Mesenchymal stem cell (in vitro differentiated cells and primary cell): ENCODE measurements at places on chromosomes 3 and 15.

DNA sequence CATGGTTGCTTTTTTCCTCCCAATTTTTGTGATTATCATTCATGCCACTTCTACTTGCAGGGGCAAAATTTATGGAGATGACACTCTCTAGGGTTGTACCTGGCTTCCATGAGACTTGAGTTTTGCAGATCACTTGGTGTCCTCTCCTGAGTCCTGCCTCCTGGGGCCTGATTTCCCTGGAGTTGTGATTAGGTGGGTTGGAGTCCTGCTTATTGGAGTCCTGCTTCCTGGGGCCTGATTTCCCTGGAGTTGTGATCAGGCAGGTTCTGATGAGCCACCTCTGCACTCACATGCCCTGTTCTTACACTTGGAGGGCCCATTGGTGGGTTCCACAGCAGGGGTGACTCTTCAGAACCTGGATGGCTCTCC, 102.0 kb downstream of the PDCD6IP start:
- DNase-seq, result no peak

DNA sequence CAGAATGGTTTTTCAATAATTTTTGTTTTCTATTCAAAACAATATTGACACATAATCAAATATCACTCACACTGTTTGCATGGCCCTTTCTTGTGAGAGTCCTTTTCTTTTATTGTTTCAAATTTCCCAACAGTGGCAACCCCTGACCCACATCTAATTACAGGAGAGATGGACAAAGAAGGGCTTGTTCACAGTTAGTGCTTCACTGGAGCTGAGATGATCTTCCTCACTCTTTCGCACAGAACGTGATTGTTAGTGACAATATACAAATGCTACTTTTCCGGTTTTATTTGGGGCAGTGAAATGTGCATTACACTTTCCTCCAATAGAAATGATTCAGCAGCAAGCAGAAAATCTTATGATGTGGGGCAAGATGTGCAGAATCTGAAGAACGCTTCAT, 38.6 kb upstream of the TTC14 start:
- no peak for DNase-seq

DNA sequence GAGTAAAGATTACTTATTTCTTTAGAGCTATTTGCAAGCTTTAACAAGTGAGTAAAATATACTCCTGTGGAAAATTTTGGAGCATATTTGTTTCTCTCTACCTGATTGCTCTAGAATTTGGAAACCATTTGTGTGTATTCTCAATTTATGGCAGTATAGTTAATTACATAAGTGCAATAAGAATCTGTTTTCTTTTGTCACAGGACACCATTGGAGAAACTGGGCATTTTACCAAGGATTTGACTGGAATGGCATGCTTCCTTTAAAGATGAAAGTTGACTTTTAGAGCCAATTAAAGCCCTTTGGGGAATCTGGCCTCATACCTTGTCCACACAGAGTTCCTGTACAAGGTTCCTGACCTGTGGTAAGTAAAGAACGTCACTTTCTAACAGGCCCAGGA, 38.4 kb downstream of the PAQR5 start:
- DNase-seq, result no peak

GRCh38 chr3:61983479-61983878, 389.9 kb downstream of the FEZF2 start:
- no peak for DNase-seq

GRCh38 chr15:66897971-66898370, 167.4 kb upstream of the SMAD3 start:
- no peak for DNase-seq

DNA sequence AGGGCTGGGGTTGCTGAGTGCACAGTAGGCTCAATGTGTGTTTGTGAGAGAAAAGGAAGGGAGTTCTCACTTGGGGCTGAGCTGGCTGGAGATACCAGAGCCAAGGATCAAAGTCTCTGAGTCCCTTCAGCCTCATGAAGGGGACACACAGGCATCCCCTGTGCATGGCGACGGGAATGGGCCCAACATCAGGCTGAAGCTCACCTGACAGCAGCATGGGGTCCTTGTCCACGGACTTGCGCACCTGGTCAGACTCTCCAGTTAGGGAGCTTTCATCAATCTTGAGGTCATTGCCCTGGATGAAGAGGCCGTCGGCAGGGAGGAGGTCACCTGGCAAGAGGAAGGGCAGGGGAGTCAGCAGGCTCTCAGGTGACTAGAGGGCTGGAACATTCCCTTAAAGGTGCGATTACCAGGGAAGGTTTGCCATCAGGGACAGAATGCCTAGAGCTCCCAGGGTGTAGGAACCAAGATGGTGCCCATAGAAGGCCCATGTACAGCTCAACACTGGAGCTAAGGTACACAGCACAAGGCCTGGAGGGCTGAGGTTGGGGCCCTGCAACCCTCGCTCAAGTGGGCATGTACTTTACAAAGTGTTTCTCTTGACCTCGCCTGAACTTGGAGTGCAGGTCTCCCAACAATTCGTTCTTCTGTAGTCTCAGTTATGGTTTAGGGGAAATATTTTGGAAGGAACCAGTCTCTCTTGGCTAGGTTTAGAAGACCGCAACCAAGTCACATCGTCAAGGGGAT, 80.0 kb upstream of the SEC13 start:
- no peak for DNase-seq

GRCh38 chr3:83011481-83011880, 1250.0 kb upstream of the GBE1 start:
- DNase-seq, result no peak

DNA sequence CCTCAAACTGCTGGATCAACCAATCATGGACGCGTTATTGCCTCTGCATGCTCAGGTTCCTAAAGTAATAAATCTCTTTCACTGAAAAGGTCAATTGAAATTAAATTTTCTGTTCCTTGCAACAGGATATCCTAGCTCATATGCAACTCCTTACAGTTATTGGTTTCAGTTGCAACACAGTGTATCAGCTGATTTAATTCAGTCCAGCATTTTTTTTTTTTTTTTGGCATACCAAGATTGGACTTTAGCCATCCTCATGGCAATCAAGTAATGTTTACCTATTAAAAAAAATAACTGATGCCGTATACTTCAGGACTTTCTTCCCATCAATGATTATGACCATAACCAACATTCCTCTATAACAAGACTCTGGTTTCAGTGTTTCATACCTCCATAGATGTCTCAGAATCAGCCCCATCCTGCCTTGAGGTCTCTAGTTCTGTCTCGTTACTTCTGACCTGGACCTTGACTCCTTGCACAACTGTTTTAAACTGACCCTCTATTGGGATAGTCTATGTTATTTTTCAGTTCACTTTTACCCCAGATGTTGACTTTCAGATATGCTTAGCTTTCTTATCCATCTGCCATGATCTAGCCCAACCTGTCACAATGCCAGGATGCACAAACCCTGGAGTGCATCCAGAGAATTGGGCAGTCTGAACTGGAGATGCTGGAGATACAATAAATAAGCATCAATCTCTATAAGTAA, 265.0 kb upstream of the GADL1 start:
- no peak for DNase-seq

GRCh38 chr15:80572337-80572736, 122.8 kb upstream of the ABHD17C start:
- DNase-seq, result no peak
